Activated CD8-positive, alpha-beta T cell treated with anti-CD3 and anti-CD28 coated beads for 36 hours (primary cell): ENCODE measurements at places on chromosomes 1 and 21. TPM values are rescaled to one million over a fixed set of nuclear protein-coding genes. Genes with fewer than 3 reads are reported as not detected.

- no peak for DNase-seq
These were observed 55.8 kb downstream of the SLC27A3 start for GRCh38 chr1:153831026-153831425.

RSPH1 gene
- not detected for total RNA-seq

DNA sequence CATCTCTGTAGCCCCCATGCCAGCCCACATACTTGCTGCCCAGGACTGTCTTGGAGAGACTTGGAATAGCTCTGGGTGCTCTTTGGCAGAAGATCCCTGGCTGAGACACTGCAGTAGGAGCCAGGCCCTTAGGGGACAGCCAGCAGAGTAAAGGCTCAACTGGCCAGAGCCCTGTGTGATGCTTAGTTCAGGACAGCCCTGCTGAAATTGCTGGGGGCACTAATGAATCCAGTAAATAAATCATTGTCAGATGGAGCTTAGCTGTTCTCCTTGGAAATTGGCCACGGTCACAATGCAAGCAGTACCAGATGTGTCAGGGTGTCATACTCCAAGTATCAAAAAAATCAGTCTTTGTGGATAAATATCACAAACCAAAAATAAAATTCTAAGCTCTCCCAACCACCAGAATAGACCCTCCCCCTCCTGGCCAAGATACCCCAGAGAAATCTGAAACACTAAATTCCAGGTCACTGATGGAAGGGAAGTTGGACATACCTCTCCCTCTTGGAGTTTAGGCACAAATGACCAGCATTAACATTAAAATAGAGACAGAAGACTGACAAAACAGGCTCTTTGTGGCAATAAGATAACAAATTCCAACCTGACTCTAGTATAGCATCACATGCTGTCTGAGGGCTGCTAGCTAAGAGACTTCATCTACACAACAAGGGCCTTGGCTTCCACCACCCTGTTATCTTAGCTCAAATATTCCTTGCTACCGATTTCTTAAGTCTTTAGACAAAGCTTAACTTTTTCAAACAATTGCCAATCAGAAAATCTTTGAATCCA, 83.2 kb upstream of the DNAH14 start:
- no peak for DNase-seq

DNA sequence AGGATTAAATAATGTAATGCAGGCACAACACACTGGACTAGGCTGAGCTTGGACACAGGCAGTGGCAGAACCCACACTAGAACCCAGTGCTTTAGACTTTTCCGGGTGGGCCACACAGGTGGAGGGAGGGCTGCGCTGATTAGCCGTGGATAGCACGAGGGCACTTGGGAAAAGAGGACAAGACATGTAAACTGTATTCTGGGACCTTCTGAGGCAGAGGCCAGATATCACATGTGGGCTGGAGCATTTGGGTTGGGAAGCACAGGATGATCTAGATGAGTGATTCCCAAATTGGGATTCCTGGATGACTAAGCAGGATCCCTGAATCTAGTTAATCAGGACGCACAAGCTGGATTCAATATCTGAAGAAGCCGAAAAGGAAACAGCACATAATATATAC, 20.3 kb upstream of the A3GALT2 start:
- no peak for DNase-seq

DNA sequence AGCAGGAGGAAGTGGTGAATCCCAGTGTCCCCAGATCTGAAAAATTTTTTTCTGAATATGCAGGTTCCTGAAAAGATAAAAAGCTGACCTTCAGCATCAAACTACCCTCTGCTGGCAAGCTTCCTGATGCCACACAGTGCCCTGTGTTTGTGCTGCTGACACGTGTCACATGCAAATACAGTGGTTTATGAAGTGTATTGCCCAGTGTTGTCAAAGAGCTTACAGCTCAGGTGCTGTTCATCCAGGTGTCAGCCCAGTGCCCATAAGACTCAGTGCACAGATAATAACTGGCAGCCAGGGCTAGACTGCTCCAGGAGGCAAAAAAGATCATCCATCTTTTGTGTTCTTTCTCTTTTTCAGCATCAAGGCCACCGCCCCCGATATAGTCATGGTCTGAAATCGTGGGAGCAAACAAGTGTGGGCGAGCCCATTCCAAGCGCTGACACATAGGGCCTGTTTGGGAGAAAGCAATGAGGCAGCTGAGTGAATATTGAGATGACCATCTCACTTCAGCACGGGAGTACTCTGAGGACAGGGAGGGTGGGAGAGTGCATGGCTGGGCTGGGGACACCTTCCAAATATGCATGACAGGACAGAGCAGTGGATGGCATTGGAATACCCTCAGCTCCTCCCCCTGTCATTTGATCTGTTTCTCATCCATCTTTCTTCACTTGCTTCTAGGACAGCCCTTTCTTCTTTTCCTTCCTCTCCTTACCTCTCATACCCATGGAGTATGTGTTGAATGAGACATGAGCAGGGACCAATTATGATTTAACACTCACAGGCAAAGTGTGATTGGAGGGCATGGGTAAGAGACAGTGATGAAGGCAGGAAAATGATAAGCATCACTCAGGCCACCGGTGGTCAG, 6.4 kb upstream of the KCNK1 start:
- DNase-seq, result no peak

DNA sequence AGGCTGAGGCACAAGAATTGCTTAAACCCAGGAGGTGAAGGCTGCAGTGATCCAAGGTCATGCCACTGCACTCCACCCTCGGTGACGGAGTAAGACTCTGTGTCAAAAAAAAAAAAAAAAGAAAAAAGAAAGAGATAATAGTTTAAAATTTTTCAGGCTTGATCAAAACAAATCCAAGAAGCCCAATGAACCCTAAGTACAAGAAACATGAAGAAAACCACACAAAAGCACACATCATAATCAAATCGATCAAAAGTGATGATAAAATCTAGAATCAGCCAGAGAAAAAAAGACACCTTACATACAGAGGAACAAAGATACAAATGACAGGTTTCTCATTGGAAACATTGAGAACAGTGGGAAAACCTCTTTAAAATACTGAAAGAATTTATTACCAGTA, 31.5 kb downstream of the LDLRAD1 start:
- DNase-seq, result no peak

ARHGEF10L gene
- total RNA-seq, result not detected

FCRL3 gene
- total RNA-seq, result 5.7 TPM
